Calu3 (cell line): ENCODE measurements at places on chromosomes 6 and 20. TPM values are rescaled to one million over a fixed set of nuclear protein-coding genes. Genes with fewer than 3 reads are reported as not detected.

The ALDH8A1 gene
- 0.68 and 1.5 TPM in 2 replicates for total RNA-seq

The C6orf141 gene
- 60.9 and 74.2 TPM in 2 replicates for total RNA-seq

The BPI gene
- total RNA-seq, result not detected in 2 replicates

The VGLL2 gene
- total RNA-seq, result not detected in 2 replicates

The GTSF1L gene
- total RNA-seq, result not detected in 2 replicates

The C6orf15 gene
- total RNA-seq, result not detected in 2 replicates

The MCHR2 gene
- total RNA-seq, result not detected in 2 replicates

The CLPSL1 gene
- not detected in 2 replicates for total RNA-seq

The POPDC3 gene
- 2.8 and 3.8 TPM in 2 replicates for total RNA-seq

The KIAA0408 gene
- 0.31 and 0.91 TPM in 2 replicates for total RNA-seq

The ADGRB3 gene
- 0.09 and 0.44 TPM in 2 replicates for total RNA-seq

The LHFPL5 gene
- 0.42 and 0.66 TPM in 2 replicates for total RNA-seq

The THEMIS gene
- not detected in 2 replicates for total RNA-seq

The PTPRA gene
- total RNA-seq, result 30.2 and 33.2 TPM in 2 replicates

The EFHC1 gene
- total RNA-seq, result 18.1 and 25.6 TPM in 2 replicates

The KCNB1 gene
- not detected in 2 replicates for total RNA-seq

The PROKR2 gene
- not detected in 2 replicates for total RNA-seq

The OLIG3 gene
- not detected in 2 replicates for total RNA-seq

The E2F1 gene
- 56.9 and 62.3 TPM in 2 replicates for total RNA-seq

The ZC2HC1B gene
- total RNA-seq, result not detected in 2 replicates

The KCNK15 gene
- total RNA-seq, result 1.5 and 4.8 TPM in 2 replicates

The WFDC2 gene
- total RNA-seq, result 295 TPM in 2 replicates

The LY6G6C gene
- 1.0 TPM in 1 of 2 replicates, not detected in the other for total RNA-seq

The TRIM39 gene
- 22.0 and 22.3 TPM in 2 replicates for total RNA-seq

The ANGPT4 gene
- total RNA-seq, result not detected in 2 replicates

The CASP8AP2 gene
- total RNA-seq, result 21.2 and 24.3 TPM in 2 replicates

The MROH8 gene
- 1.4 and 2.7 TPM in 2 replicates for total RNA-seq

The RIPPLY2 gene
- 0.31 TPM in 1 of 2 replicates, not detected in the other for total RNA-seq

The HSPA12B gene
- total RNA-seq, result not detected in 2 replicates

The ADGB gene
- not detected in 2 replicates for total RNA-seq

The IL17A gene
- total RNA-seq, result not detected in 2 replicates

The SLC35F1 gene
- not detected in 2 replicates for total RNA-seq

The C20orf202 gene
- 0.22 TPM in 1 of 2 replicates, not detected in the other for total RNA-seq

The CLIC5 gene
- 3.3 and 5.1 TPM in 2 replicates for total RNA-seq

The CABLES2 gene
- total RNA-seq, result 12.2 and 13.6 TPM in 2 replicates

The BPIFA2 gene
- total RNA-seq, result not detected in 2 replicates

The GTF2H4 gene
- 70.5 and 80.0 TPM in 2 replicates for total RNA-seq

The ARMH2 gene
- total RNA-seq, result not detected in 2 replicates

The SEC23B gene
- total RNA-seq, result 22.0 and 26.3 TPM in 2 replicates

The MAP7 gene
- 29.5 and 30.1 TPM in 2 replicates for total RNA-seq

The UBE2C gene
- total RNA-seq, result 189 and 210 TPM in 2 replicates

The SDCBP2 gene
- total RNA-seq, result 8.2 and 18.9 TPM in 2 replicates

The HDGFL1 gene
- total RNA-seq, result not detected in 2 replicates

The DEFB124 gene
- not detected in 2 replicates for total RNA-seq

The HMGA1 gene
- 1,138 and 1,378 TPM in 2 replicates for total RNA-seq

The PCK1 gene
- 0.12 and 0.19 TPM in 2 replicates for total RNA-seq
